Fibroblast of the conjunctiva (primary cell): ENCODE measurements at places on chromosomes 12 and 14.

GRCh38 chr12:90924406-90924805 lies 30.6 kb downstream of the CCER1 start:
- DNase-seq: no peak

DNA sequence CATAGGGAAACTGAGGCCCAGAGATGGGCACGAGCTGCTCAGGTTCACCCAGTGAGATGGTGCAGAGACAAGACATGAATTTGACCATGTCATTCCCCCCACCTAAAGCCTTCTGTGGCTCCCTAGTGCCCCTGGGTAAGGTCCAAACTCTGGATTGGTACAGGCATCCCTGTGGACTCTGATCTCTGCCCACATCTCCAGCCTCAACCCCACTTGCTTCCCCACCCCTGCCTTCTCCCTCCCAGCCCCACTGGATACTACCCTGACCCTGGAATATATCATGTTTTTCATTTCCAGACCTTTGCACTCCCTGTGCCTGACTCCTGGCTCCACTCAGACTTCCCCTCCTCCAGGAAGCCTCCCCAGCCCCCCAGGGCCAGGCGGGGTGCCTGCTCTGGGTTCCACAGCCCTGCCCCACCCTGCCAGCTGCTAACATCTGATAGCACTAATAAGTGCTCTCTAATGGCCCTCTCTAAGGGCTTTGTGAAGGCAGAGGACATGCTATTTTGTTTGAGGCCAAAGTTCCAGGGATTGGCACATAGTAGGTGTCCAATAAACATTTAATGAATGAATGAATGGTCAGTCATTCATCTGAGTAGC lies 1.1 kb upstream of the SDSL start:
- no peak for DNase-seq

GRCh38 chr14:73248108-73248868 lies 11.0 kb downstream of the PAPLN start:
- no peak for DNase-seq

- DNase-seq: peak; percentile 70
These were observed 21.3 kb downstream of the TBX3 start for GRCh38 chr12:114662512-114663177.

- DNase-seq: no peak
These were observed 333.9 kb downstream of the CEP128 start for GRCh38 chr14:80607430-80608190.

DNA sequence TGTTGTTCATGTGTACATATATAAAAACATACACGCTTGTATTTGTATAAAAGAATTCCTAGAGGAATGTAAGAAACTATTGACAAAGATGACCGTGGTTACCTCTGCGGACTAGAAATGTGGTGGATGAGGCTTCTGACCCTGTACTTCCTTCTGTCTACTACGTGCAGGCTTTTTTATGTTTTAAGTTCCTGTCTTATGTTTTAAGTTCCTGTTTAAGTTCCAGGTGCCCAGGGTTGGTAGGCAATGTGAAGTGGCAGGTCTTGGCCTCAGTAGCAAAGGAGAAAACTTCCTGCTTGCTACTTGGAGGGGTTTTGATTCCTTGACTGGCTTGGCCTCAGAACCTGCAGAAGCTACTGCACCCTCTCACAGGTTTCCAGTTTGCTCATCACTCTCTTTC lies 11.6 kb downstream of the POMT2 start:
- no peak for DNase-seq

DNA sequence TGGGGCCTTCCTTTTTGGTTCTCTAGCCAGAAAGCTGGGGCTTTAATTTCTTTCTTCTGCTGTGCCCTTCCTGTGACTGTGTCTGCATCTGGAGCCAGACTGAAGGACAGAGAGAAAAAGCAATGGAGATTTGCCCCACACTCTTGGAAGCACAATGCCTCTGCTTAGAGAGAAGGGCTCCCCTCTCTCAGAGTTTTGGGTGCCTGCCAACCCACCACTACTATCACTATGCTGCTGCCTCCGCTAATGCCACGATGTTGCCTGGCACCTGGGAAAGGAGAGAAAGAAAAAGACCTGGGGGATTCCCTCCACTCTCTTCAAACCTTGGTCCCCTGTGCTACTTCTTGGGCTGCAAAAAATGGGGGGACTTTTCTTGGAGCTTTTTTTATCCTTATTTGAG lies 52.6 kb downstream of the TMEM260 start:
- no peak for DNase-seq

GRCh38 chr12:128007250-128007649 lies 259.7 kb upstream of the TMEM132C start:
- DNase-seq: no peak

DNA sequence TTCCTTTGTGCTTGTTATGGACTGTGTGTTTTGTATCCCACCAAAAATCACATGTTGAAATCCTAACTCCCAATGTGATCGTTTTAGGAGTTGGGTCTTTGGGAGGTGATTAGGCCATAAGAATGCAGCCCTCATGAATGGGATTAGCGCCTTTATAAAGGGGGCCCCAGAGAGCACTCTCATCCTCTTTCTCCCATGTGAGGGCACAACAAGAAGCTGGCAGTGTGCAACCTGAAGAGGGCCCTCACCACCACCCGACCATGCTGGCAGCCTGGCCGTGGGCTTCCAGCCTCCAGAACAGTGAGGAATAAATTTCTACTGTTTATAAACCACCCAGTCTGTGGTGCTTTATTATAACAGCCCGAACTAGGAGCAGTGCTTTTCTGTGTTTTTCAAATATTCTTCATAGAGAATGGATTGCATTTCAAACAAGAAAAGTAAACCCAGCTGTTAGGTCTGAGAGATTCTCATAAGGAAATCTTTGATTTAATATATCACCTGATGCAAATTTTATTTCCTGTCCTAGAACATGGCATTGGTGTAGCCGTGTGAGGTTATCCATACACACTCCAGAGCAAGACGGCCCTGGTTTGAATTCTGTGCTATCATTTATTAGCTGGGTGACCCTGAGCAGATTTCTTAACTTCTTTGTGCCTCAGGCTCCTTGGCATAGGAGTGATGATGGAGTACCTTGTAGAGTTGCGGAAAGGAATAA lies 27.8 kb downstream of the HSPB8 start:
- no peak for DNase-seq

GRCh38 chr14:70999117-70999516 lies 91.9 kb downstream of the PCNX1 start:
- no peak for DNase-seq

DNA sequence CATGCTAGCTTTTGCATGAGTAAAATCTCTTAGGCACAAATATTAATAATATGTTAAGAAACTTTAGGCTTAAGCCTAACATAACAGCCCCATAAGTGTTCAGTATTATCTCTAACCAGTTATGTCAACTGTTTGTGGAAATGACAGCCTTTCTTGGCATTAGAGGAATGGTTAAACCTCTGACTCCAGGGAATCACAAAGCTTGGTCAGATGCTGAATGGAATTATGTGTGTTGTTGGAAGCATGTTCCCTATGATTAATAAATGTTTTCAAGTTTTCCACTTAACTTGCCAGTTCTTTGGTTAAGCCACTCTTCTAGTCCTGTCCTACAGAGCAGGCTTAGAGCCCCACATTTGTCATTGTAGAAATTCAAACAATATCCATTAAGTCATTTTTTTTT lies 17.0 kb downstream of the PSEN1 start:
- no peak for DNase-seq

DNA sequence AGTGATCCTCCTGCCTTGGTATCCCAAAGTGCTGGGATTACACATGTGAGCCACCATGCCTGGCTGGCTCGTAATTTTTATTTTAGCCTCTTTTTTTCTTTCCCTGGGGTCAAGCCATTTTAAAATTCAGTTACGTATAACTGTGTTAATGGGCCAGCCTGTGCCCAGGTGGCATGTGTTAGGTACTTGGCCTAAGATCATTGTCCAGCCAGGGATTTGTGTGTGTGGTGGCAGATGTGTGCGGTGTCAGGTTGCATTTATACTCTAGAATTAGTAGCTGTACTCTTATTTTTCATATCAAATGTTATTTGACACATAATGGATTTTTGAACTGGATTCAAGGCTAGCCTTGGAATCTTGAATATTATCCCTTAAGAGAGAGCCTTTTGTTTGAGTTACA lies 69.3 kb downstream of the FBXO34 start:
- no peak for DNase-seq

GRCh38 chr14:90714811-90715210 lies 101.4 kb downstream of the TTC7B start:
- no peak for DNase-seq

GRCh38 chr12:49020441-49020840 lies 1.9 kb upstream of the PRKAG1 start:
- no peak for DNase-seq

GRCh38 chr14:104681689-104682074 lies 7.7 kb upstream of the INF2 start:
- peak; percentile 73 for DNase-seq

- no peak for DNase-seq
These were observed 873.5 kb upstream of the TMEM132C start for GRCh38 chr12:127393465-127393864.

DNA sequence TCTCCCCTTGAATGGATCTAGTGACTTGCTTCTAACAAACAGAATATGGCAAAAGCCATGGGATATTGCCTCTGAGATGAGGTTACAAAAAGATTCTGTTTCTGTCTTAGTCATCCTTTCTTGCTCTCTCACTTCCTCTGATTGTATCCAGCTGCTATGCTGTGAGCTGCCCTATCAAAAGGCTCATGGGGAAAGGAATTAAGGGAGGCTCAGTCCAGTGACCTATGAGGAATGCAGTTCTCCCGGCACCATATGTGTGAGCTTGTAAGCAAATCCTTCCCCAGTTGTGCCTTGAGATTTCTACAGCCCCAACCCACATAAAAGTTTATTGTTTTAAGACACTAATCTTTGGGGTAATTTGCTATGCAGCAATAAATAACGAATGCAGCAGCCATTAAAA lies 183.1 kb downstream of the KLHL28 start:
- peak; percentile 33 for DNase-seq

- no peak for DNase-seq
These were observed 12.8 kb downstream of the SERPINA1 start for GRCh38 chr14:94375552-94376107.

DNA sequence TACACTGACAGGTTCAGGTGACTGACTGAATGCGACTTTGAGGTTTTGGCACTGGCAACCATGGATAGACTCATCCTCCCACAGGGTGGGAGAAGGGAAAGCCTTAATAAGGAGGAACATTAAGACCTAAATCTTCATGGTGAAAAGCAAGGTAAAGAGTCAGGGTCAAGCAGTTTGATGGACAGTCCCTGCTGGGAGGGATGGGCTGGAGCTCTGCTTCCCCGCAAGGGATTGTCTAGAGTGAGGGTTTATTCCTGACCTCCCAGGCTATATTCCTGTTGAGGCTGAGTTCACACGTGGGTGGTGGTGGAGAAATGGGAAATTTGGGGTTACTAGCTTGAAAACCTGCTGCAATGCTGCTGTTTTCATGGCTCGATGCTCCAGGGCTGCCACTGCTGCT lies 9.4 kb upstream of the STAC3 start:
- no peak for DNase-seq

DNA sequence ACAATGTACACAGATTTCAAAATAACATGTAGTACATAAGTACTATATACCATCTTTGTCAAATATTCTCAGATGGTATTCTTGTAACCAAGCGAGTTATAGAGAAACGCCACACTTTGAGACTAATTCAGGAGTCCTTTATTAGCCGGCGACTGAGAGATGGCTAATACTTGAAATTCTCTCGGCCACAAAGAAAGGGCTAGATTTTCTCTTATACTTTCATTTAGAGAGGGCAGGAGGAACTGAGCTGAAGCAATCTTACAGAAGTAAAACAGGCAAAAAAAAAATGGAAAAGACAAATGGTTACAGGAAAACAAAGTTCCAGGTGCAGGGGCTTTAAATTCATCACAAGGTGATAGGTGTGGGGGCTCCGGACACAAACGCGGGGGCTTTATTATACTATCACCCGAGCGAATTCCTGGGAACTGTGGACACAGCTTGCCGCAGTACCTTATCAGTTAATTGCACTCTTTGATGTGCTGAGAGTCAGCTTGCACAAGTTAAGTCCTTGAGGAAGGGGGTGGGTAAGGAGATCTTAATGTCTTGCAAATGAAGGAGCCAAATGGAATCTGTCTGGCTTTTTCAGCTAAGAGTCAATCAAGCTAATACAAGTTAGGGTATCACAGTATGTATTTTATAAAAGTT lies 382.3 kb downstream of the KCNH5 start:
- no peak for DNase-seq

GRCh38 chr12:47776471-47777143 lies 3.6 kb downstream of the SLC48A1 start:
- peak; percentile 22 for DNase-seq

DNA sequence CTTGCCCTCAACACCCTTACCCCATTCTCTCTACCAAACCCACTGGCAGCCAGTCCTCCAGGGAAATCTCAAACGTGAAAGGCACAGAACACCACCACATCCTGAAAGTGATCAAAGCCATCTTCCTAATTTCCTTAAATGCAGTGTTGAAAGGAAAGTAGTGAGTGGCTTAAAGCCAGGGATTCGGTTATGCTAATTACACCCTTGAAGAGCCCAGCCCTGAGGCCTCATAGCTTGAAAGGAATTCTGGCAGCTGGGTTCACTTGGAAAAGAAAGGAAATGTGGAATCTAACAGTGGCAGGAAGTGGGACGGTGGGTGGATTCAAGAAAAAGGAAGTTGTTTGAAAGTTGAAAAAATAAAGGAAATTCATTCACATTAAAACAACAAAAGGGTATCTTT lies 73.0 kb upstream of the FICD start:
- DNase-seq: no peak

- DNase-seq: no peak
These were observed 18.3 kb downstream of the MDGA2 start for GRCh38 chr14:47657143-47657542.

- DNase-seq: no peak
These were observed 40.2 kb downstream of the B4GALNT3 start for GRCh38 chr12:499837-500458.

- no peak for DNase-seq
These were observed 337.0 kb upstream of the CLEC14A start for GRCh38 chr14:38592764-38593442.

- DNase-seq: no peak
These were observed 107.1 kb downstream of the PLEKHA5 start for GRCh38 chr12:19236656-19237055.

GRCh38 chr12:31866523-31866922 lies 92.7 kb upstream of the RESF1 start:
- DNase-seq: no peak

DNA sequence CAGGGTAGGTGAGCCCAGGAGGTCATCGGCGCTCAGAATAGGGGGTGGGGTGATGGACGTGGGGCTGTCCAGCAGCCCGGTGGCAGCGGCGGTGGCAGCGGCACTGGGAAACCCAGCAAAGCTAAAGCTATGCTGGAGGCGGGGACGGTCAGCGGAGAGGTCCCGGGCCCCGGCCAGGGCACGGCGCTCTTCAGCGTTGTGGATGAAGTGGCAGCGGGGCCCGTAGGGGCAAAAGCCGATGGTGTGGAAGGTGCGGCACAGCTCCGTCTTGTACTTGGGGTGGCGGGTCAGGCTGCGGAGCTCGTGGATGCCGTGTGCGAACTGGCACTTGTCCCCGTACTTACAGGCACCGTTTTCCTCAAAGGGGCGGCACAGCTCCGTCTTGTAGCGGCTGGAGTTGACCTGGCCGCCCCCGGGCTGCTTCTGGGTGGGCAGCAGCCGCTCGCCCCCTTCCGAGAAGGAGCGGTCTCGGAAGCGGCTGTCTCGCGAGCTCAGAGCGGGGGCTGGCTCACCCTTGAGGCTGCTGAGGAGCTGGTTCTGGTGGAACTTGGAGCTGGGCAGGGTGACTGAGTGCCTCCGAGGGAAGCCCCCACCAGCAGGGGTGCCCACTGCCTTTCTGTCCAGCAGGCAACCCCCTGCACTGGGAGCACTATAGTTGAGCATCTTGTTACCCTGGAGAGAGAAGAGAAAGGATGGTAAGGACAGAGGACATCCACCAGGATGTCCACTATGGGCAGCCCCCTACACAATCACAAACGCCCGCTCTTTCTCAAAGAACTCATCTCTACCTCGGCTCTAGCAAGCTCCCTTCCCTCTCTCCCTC lies 2.8 kb downstream of the ZFP36L1 start:
- DNase-seq: no peak
